ENCODE measurements at places on chromosomes 2 and 18.

GRCh38 chr18:55326134-55326533 is 261.9 kb downstream of the TCF4 start:
- no peak for DNase-seq

DNA sequence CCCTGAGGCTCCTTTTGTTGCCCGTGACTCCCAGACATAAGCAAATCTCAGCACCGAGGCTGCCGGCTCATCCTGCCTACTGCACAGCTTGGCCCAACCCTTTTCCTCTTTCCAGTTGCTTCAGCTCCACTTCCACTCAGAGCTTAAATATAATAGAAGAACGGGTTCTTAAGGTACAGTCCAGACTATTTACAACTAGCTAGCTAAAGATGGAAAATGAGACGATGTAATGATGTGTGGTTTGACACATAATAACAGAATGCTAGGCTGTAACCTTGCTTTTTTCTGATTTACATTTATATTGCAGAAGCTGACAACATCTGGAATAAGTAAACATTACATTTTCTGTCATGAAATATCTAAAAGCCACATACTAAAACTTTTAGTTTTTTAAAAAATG is 26.9 kb upstream of the ATP9B start:
- no peak for DNase-seq

- DNase-seq: no peak
Measured at GRCh38 chr2:3131636-3132326, 245.8 kb downstream of the EIPR1 start.

- no peak for DNase-seq
Measured at GRCh38 chr2:190603374-190603773, 45.5 kb upstream of the NAB1 start.

GRCh38 chr2:63849381-63850203 is 7.9 kb downstream of the UGP2 start:
- no peak for DNase-seq

Measured in brain microvascular endothelial cell (primary cell).